ENCODE measurements at places on chromosomes 3 and 15. TPM values are rescaled to one million over a fixed set of nuclear protein-coding genes. Genes with fewer than 3 reads are reported as not detected.

Gene ZPLD1
- total RNA-seq = not detected

DNA sequence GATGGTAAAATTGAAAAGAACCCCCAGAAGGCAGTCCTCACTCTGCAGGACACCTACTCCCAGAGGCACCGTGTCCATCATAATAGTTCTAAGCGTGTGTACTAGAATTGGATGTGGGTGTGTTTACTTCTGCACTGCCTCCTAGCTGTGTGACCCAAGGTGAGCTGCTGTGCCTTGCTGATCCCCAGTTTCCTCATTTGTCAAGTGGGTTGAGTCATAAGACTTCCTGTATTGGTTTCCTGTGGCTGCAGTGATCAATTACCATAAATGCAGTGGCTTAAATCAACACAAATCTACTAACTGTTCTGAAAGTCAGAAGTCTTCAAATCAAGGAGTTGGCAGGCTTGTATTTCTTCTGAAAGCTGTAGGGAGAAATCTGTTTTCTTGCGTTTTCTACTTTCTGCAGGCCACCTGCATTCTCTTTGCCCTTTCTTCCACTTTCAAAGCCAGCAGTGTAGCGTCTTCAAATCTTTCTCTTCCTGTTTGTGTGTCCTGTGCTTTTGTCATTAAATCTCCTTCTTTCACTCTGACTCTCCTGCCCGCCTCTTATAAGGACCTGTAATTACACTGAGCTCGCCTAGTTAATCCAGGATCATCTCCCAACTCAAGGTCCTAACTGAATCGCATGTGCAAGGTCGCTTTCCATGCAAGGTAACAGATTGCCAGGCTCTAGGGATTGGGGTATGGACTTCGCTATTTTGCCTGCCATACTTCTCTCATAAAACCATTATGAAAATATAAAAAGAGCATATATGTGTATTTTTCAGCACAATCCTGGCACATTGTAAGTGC lies 59.0 kb downstream of the RORA start:
- peaks cover 15% of the 10 kb centered on the region for H3K27me3 ChIP-seq
- H3K4me1 ChIP-seq = peaks cover 25% of the 10 kb centered on the region
- peak overlapping the region; percentile 48 for H3K27ac ChIP-seq
- DNase-seq = peak; percentile 66

DNA sequence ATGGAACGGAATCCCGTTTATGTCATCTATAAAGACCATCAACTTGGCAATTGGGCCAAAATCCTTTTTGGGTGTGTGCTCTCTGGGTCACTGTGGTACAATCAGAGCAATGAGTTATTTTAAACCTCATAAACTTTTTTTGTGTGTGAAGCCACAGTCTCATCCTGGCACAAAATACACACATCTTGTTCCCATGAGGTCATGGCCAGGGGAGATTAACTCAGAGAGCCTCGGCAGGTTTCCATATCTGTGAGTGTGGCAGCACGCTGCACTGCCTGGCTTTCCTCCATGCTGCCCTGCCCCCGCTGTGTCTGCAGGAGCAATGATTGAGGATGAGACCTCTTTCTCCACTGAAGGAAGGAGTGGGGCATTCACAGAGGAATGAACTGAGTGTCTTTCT lies 54.0 kb upstream of the DLG1 start:
- H3K36me3 ChIP-seq = no peaks in the 10 kb centered on the region
- H3K27ac ChIP-seq = no peak overlapping the region
- peaks cover 18% of the 10 kb centered on the region for H3K27me3 ChIP-seq
- DNase-seq = no peak

- H3K4me3 ChIP-seq = no peak overlapping the region
- no peaks in the 10 kb centered on the region for H3K27me3 ChIP-seq
- no peak for DNase-seq
Measured at GRCh38 chr3:130663092-130663491, 83.5 kb downstream of the PIK3R4 start.

- H3K4me3 ChIP-seq = no peak overlapping the region
- no peaks in the 10 kb centered on the region for H3K4me1 ChIP-seq
- DNase-seq = no peak
- no peaks in the 10 kb centered on the region for H3K36me3 ChIP-seq
- H3K27me3 ChIP-seq = no peaks in the 10 kb centered on the region
- no peak overlapping the region for H3K27ac ChIP-seq
Measured at GRCh38 chr15:27358751-27359434, 387.9 kb downstream of the GABRG3 start.

DNA sequence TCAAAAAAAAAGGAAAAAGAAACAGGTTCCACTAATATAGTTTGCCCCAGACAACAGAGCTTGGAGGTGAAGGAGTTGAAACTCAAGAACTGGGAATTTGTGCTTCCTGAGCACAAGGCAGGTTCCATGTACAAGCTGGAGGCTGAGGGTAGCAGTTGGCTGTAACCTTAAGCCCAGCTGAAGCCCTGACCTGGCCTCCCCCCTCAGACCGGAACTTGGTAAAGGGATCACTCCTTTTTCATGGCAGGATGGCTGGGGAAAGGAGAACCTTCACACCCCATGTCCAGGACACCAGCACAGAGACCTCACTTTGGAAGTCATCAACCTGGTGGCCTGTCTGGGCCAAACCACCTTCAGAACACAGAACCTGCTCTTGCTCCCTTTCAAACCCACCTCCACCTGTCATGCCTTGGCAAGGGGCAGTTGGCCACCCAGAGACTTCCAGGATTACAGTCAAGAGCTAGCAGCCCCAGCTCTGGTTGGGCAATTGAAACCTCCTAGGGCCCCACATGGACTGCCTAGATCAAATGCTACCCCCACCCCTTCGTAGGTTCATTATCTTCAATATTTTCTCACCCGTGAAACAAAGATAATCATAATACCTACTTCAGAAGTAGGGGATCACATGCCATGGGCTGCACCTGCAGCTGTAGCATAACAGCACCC lies 3.5 kb downstream of the RPL29 start:
- no peak overlapping the region for H3K4me3 ChIP-seq
- no peak for DNase-seq
- peak overlapping the region; percentile 16 for H3K27ac ChIP-seq
- peaks cover 43% of the 10 kb centered on the region for H3K36me3 ChIP-seq
- H3K4me1 ChIP-seq = peaks cover 46% of the 10 kb centered on the region

Gene TIPIN
- 28.9 TPM for total RNA-seq

Gene C2CD4B
- total RNA-seq = 0.40 TPM

DNA sequence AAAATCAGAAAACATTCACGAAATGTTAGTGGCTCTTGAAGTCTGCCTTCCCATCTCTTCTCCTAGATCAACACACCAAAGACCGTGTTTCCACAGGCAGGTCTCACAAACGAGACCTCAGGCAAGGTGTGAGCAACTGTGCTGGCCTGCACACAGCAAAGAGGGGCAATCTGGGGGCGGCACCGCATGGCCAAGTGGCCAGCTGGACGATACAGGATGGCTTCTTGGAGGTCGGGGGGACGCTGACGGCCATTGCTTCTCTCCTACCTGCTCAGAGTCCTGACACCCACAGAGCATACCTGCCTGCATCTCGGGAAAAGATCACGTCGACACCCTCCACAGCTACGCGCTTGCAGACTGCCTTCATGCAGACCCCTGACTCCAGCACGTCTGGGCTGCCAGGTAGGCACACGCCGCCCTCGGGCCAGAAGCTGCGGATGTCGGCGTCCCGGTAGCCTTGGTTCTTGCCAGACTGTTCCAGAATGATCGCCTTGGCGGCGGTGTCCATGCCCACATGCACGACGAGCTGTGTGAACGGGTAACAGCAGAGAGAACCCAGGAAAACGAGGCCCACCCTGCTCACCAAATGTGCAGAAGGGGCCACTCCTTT lies 38.4 kb downstream of the PGPEP1L start:
- H3K4me1 ChIP-seq = no peaks in the 10 kb centered on the region
- no peak for DNase-seq
- no peak overlapping the region for H3K4me3 ChIP-seq

DNA sequence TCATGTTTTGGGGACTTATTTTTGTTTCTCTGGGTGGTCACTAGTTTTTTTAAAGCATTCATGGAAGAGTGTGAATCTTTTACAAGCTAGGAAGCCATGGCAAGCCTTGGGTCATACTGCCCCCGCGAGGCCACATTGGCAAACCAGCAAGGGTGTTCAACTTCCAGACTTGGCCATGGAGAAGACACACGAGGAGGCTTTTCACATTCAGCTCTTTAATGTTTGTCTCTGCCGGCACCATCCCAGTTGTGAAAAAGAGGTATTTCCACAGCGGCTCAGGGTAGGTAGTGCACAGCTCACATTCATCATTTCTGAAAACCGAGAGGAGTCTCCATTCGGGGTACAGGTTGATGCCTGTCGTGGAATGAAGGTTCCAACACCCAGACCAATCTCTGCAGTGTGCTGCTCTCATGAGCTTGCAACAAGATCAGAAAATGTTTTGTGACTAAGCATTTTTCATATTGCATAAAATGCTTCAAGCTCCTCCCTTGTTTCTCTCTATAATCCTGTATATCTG lies 7.7 kb downstream of the CCR5 start:
- H3K4me3 ChIP-seq = no peak overlapping the region
- peaks cover 42% of the 10 kb centered on the region for H3K36me3 ChIP-seq
- no peak overlapping the region for H3K27ac ChIP-seq
- peaks cover 6% of the 10 kb centered on the region for H3K27me3 ChIP-seq
- peak; percentile 74 for DNase-seq
- peaks cover 59% of the 10 kb centered on the region for H3K4me1 ChIP-seq

Gene CEMIP
- total RNA-seq = not detected

DNA sequence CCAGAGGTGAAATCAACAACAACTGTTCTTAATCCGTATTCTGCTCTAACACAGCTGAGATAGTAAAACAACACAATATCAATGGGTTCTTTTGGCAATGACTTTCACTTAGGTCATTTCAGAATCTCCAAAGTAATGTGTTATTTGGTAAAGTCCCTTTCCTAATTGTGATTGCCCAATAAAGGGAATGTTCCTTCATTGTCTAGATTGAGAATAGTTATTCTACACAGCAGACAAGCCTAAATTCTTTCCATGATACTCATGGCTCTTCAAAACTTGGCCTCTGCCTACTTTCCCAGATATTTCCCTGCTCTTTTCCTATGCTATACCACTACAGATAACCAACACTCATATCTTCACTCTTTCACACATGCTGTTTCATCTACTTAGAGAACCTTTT lies 219.8 kb downstream of the FMN1 start:
- H3K36me3 ChIP-seq = no peaks in the 10 kb centered on the region
- H3K4me1 ChIP-seq = no peaks in the 10 kb centered on the region
- no peak for DNase-seq
- no peak overlapping the region for H3K27ac ChIP-seq

- peak; percentile 23 for DNase-seq
- peaks cover 9% of the 10 kb centered on the region for H3K36me3 ChIP-seq
- H3K4me1 ChIP-seq = peaks cover 65% of the 10 kb centered on the region
- H3K27me3 ChIP-seq = no peaks in the 10 kb centered on the region
- peak overlapping the region; percentile 95 for H3K27ac ChIP-seq
- peak overlapping the region; percentile 94 for H3K4me3 ChIP-seq
Measured at GRCh38 chr15:41774882-41775417, 666 bp downstream of the MAPKBP1 start.

Gene SLC12A1
- not detected for total RNA-seq

Gene DCP1A
- 34.7 TPM for total RNA-seq

GRCh38 chr3:193498215-193498614 lies 56.5 kb downstream of the ATP13A4 start:
- no peak for DNase-seq
- H3K36me3 ChIP-seq = no peaks in the 10 kb centered on the region
- no peak overlapping the region for H3K4me3 ChIP-seq
- H3K27ac ChIP-seq = no peak overlapping the region
- no peaks in the 10 kb centered on the region for H3K4me1 ChIP-seq
- H3K27me3 ChIP-seq = no peaks in the 10 kb centered on the region

Gene CNTN6
- not detected for total RNA-seq

- peaks cover 45% of the 10 kb centered on the region for H3K4me1 ChIP-seq
- DNase-seq = peak; percentile 70
- H3K27me3 ChIP-seq = no peaks in the 10 kb centered on the region
- H3K36me3 ChIP-seq = peaks cover 6% of the 10 kb centered on the region
- H3K27ac ChIP-seq = peak overlapping the region; percentile 95
Measured at GRCh38 chr15:41772720-41773331, 1.5 kb upstream of the MAPKBP1 start.

DNA sequence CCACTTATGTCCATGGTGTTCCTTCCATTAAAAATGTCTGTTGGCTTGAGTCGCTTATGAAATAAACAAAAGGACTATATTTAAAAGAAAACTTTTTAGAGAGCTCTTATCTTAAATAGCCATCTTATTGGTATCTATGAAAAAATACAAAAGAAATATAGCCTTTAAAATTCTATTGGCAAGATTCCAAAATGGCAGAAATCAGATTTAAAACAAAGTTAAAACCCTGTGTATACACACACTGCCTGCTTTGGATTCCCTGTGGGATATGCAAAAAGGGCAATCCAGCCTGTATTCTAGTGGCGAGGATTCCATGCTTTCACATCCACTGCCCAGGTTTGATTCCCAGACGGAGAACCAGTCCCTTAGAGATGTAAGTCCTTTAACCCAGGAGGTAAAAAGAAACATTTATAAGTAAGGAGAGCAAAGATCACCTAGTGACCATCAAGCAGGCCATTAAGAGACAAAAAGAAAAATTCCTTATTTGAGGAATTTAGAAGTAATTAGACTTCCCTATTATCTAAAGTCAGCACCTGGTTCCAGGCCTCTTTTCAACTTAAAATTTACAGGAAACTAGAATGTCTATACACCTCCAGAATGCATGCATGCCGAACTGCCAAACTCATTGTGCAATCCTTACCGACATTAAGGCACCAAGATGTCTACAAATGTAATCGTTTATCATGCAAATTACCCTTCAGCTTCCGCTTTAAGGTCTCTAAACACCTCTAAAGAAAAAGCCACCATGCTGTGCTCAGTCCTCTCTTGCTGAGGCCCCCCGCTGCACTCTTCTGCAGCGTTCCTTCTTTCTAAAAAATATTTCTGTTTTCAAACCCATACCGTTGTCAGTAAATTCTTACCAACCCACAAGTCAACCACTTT lies 69.6 kb upstream of the STRIT1 start:
- H3K27me3 ChIP-seq = no peaks in the 10 kb centered on the region
- no peak for DNase-seq
- no peaks in the 10 kb centered on the region for H3K4me1 ChIP-seq
- no peaks in the 10 kb centered on the region for H3K36me3 ChIP-seq

- H3K4me3 ChIP-seq = peak overlapping the region; percentile 82
- DNase-seq = no peak
- H3K27me3 ChIP-seq = no peaks in the 10 kb centered on the region
- peak overlapping the region; percentile 100 for H3K27ac ChIP-seq
- H3K4me1 ChIP-seq = peaks cover 92% of the 10 kb centered on the region
Measured at GRCh38 chr3:98555025-98555379, 23.2 kb downstream of the GPR15 start.

DNA sequence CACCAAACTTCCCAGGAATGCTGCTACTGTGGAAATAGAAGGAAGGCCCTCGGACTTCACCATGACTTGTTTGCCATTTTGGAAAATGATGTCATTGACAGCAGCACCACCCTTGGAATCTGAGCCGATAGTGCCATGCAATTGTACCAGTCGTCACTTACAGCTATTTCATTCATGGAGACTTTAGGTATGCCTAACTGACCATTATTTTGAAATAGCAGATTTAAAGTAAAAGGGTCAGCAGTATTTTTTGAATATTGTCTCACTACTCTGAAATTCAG lies 66.0 kb upstream of the ARL8B start:
- H3K27me3 ChIP-seq = peaks cover 4% of the 10 kb centered on the region
- no peak overlapping the region for H3K4me3 ChIP-seq
- H3K27ac ChIP-seq = no peak overlapping the region

Gene CPNE9
- 0.33 TPM for total RNA-seq

GRCh38 chr3:47159820-47160219 lies 4.1 kb downstream of the SETD2 start:
- H3K4me3 ChIP-seq = no peak overlapping the region
- H3K27ac ChIP-seq = no peak overlapping the region
- peaks cover 31% of the 10 kb centered on the region for H3K36me3 ChIP-seq
- no peak for DNase-seq
- peaks cover 42% of the 10 kb centered on the region for H3K4me1 ChIP-seq
- no peaks in the 10 kb centered on the region for H3K27me3 ChIP-seq

Measured in activated CD4-positive, alpha-beta memory T cell treated with anti-CD3 and anti-CD28 coated beads, Interleukin-2, amount 10 ng/mL, durations not matched to agents 7 days and 5 days (primary cell).